ENCODE measurements at places on chromosomes 7 and 10.
A peak's percentile ranks its signal among the peaks of the same experiment; 100 is the strongest.

DNA sequence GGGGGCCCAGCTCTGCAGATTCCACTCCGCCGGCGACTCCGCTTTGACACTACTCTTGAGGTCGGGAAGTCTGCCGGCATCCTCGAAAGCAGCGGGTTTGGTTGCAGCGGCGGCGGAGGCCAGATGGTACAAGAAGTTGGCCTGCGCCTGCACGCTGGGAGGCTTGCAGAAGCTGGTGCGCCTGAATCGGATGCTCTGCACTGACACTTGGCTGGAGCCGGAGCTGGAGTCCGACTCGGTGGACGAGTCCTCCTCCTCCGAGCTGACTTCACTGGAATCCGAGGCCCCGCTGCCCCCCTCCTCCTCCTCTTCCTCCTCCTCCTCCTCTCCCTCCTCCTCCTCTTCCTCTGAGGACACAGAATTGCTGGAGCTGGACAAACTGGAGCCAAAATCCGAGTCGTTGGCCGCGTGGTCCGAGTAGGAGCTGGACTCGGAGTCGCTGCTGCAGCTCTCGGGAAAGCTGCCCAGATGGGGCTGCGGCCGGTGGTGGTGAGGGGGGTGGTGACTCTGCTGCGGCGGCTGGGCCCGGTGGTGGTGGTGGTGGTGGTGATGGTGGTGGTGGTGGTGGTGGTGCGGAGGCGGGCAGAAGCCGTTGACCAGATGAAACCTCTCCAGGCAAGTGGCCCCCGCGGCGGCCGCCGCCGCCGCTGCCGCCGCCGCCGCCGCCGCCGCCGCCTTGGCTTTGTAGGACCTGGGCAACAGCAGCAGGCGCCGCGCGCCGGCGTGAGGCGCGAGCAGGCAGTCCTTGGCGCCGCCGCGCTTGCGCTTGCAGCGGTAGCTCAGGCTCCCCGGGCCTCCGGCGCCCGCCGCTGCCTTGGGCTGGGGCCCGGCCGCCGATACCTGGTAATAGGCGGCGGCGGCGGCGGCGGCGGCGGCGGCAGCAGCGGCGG, 9.0 kb downstream of the SKIDA1 start:
- DNase-seq = no peak

DNA sequence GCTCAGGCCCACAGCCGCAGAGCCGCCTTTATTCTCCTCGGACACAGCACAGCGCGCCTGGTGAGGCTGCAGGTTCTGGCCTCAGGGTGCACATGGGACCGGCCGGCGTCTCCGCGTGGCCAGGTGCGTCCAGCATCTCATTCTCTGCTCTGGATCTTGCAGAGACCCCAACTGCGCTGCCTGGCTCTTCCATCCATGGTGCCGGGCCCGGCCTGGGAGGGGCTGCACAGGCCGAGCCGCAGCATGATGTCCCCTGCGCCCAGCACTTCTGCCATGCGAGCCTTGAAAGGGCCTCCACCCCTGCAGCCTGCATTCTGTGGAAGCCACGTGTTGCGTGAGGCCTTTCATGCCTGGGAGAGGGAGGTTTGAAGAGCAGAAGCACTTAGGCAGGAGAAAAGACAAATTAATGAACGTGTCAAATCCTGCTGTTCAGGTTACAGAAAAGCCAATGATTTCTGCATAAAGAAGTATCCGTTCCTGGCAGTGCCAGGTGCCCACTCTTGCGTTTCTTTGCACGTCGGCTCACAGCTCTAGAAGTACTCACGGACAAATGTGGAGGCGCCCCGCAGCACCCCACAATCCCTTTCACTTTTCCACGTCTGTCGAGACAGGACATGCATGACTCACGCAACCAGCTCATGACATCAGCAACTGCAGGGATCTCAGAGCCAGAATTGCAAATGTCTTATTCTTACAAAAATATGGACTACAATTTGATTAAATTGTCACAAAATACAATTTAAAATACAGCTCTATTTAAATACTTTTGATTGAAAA, 571.4 kb downstream of the DNAJB6 start:
- DNase-seq = no peak

DNA sequence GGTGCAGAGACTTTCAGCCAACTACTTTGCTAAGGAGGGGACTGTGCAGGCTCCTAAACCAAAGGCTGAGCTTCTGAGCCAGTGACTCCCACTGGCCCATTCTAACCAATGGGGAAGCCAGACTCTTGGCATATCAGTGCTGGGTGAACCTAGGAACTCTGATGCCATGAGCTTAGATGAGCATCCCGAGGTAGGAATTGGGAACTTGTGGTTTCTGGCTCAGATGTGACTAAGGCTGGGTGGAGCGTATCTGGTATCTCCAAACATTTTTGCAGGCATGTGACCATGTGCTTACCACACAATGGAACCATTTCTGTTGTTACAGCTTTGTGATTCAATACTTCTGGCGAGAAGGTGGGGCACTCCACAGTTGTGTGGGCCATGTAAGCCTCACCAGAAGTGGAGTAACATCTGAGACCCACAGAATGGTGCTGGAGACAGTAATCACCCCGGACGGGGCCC, 2.5 kb upstream of the AVPI1 start:
- peak; percentile 94 for DNase-seq

- DNase-seq = peak; percentile 82
Measured at GRCh38 chr7:123749537-123749857, 694 bp upstream of the WASL start.

- DNase-seq = no peak
Measured at GRCh38 chr10:97611473-97611872, 21.8 kb downstream of the MORN4 start.

- DNase-seq = no peak
Measured at GRCh38 chr7:117835016-117835664, 38.1 kb downstream of the CTTNBP2 start.

DNA sequence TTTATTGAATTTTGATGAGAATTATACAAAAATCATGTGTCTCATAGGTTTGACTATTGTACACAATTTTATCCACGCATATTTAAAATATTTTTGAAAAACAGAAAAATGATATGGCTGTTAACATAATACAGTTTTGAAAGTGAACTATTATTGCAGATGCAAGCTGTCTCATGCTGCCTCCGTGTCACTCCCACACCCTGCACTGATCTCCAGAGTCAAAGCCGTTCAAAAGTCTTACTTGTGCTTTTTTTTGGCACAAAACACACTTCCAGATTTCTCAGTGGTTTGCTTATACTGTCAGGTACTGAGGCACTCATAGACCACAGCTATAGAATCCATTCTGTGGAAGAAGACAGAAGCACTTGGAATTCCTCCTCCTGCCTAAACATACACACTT, 243.1 kb upstream of the ADARB2 start:
- DNase-seq = no peak

DNA sequence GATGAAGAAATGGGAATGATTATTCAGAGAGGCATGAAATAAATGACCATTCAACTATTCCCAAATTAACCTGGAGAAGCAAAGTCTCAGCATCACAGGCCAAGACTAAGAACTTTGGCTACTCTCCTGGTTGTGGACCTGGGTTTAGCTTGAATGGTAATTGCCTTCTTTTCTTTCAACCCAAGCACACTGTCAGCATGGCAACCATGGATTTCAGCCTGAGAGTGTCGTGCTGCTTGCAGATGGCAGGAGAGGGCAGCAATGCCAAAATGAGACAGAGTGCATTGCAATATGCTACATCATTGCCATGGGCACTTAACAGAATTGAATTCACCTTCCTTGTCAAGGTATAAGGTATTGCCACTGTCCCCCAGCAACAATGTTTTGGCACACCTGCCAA, 767.2 kb downstream of the REEP3 start:
- no peak for DNase-seq

DNA sequence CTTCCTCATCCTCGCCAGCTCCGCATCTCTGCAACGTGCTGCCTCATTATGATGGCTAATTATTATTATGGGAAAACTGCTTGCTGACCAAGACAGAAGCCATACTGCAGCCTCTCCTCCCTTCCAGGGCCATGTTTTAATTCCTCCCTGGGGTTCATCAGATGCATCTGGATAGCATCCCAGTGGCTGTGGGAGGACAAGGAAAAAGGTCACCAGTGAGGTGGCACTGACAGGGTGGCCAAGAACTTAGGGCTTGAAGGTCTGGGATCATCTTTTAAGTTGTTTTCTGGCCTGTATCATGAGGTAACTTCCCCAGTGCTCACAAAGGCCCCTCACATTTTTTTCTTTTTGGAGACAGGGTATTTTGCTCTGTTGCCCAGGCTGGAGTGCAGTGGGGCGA, 39.6 kb downstream of the KCNH2 start:
- DNase-seq = no peak

DNA sequence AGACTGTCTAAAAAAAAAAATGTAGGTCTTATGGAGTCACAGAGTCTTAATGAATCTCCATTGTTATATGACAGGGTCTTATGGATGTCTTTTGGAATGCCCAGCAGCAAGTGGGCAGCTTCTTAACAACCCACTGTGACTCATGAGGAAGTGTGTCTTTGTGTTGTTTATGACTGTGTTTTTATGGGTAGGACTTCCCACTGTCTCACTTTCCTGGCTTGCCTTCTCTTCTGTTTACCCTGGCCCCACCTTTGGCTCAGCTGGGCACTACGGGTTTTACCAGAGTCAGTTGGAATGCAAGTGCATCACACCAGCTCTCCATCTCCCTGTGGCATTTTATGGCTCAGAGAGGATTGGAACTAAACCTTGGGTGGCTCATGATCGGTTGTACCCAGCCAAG, 580.5 kb downstream of the AUTS2 start:
- DNase-seq = peak; percentile 10

DNA sequence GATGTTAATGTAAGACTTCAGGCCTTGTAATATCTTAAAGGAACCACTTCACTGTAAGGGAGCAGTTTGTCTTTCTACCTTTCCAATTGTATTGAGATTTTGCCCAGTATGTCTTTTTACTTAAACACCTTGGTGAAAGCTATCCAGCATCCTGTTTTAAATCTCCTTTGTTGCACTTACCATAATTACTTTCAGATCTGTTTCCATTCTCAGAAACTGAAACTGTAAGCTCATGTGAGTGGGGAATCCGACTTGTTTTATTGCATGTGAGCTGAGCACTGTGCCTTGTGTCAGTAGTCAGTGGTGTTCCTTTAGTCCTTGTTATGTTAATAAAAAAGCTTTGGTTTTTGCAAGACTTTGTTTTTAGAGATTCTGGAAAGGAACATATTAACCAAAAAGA, 42.2 kb downstream of the BMPR1A start:
- no peak for DNase-seq

GRCh38 chr10:129792864-129793263, 171.2 kb downstream of the EBF3 start:
- DNase-seq = no peak

DNA sequence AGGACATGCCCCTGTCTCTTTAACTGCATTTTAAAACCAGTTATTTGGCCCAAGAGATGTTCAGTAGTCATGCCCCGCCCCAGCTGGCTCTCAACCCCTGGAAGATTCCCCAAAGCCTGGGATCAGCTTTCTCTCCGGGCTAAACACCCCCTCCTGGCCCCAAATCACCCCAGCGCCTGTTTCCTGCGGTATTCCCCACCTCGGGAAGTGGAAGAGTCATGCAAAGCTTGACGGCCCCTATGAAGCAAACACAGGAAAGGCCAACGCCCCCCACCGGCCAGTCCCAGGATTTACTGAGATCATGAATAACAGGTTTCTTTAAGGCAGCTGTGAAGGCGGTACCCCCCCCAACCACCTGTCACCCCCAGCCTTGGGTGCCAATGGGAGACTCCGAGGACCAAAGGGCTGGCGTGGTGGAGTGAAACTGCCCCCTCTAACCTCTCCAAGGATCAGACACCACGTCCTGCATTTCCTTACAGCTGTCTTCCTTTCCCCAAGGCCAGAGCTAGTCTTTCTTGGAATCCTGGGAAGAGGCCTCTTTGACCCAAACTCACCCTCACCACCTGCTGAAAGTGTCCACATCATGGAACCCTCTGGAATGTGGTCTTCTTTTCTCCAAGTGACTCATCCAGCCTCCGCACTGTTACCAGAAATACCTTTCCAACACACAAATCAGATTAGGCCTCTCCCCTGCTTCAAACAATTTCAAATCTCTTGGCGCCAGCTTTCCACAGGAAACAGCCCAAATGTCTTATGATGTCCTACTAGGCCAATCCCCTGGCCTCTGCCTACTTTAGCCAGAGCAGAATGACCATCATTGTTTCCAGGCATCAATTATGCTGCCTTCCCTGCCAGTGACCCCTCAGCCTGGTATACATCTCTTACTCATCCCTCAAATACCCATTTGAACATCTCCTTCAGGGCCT, 301.5 kb downstream of the ZEB1 start:
- DNase-seq = no peak

DNA sequence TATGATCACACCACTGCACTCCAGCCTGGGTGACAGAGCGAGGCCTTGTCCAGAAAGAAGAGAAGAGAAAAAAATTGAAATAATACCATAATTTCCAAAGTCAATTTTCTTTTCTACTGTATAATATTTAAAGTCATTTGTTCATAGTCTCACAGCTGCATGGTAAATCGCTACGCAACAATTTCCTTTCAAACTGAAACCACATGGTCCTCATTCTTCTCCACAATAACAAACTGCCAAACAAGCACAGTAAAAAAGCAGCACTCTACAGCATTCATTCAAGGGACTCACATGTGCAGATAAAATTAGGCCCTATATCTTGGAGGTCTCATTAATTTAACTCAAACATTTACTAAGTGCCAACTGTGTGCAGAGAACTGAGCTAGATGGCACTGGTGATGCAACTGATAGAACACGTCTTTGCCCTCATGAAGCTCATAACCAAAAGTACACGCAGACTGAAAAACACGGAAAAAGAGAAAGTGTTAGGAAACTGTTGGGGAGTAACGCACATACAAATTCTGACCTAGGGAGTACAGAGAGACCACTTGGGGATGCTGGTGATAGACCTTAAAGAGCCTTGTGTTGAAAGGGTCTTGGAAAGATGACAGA, 68.4 kb upstream of the SRRM3 start:
- no peak for DNase-seq

- no peak for DNase-seq
Measured at GRCh38 chr10:100501423-100501822, 18.2 kb downstream of the SEC31B start.

DNA sequence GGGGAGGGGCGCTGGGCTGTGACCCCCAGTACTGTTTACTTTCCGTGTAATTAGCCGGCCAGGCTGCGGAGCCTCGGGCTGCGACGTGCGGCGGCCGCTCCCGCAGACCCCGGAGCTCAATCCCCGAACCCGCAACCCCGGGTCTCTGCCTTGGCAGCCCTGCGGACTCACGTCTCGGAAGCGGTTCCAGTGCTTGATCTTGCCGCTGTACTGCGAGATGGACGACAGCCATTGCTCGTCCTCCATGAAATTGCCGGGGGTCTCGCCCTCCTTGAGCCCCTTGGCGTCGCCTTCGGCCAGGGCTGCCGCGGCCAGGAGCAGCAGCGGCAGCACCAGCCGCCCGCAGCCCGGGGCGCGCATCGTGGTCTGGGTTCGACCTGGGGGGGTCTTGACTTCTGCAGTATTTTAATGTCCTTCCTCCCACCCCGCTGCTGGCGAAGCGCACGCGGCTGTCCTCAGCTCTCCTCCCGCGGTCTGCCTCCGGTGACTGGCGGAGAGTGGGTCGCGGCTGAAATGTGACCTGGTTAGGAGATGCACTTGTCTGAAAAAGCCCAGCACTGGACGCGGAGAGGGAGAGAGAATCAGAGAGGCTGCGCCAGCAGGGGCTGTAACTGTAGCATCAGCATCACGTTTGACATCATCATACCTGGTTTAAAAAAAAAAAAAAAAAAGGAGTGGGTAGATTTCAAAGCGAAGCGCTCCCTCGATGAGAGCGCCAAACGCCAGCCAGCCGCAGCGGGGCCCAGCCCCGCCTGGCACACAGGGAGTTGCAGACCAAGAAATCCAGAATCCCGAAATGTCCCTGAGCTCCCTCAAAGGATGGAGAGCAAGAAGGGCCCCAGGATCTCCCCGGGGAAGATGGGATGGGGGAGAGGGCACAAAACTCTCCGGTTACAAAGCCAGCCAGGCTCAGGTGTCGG, at the start of gene SPOCK2:
Gene SPOCK2 (minus strand): TSS at position 583 of the 920 bp plus-strand sequence. CDS start 223 bp downstream, at position 360.
- DNase-seq = peak; percentile 9
